AG09309 (cell line): ENCODE measurements at places on chromosomes 16 and 17.

- no peak for DNase-seq
Observed at GRCh38 chr17:17540278-17540906, 44.2 kb upstream of the RASD1 start.

- peak; percentile 59 for DNase-seq
Observed at GRCh38 chr17:50686494-50687199, 21.1 kb downstream of the ANKRD40 start.

- no peak for DNase-seq
Observed at GRCh38 chr16:7362231-7362630, 29.6 kb downstream of the RBFOX1 start.

DNA sequence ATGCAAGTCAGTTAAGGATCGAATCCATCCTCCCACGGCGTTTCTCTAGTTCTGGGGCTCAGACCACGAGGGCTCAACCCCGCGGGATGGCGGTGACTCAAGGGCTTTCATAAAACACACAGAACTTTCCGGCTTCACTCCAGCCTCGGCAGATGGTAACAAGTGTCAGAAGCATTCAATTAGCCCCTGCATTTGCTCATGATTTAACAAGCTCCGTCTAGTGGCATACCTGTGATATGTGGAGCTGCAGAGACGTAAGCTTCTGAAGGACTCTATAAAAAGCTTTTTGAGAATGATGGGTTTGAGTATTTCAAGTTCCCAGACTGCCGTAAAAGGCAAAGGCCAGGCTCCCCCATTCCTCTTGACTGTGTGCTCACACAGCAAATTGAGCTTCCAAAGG is 91.3 kb upstream of the SEC14L1 start:
- DNase-seq, result no peak

DNA sequence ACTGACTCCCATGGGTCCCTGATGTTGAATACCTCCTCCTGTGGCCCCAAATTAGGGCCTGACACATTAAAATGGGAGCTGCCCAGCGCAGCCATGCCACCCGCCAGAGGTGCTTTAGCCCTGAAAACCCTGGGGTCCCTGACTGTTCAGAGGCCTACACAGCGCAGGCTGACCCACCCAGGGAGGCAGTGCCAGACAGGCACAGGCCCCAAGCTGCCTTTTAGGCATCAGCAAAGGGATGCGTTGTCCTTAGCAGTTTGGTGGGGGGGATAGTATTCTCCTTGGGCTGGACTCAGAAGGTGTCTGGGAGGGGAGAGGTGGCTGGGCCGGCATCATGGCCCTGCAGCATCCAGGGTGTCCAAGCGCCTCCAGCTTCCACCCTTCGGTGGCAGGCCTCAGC is 1.4 kb downstream of the RAPGEFL1 start:
- DNase-seq, result no peak

- DNase-seq, result no peak
Observed at GRCh38 chr16:13042291-13042685, 140.9 kb downstream of the SHISA9 start.
